ENCODE measurements at places on chromosomes 12 and 14. TPM values are rescaled to one million over a fixed set of nuclear protein-coding genes. Genes with fewer than 3 reads are reported as not detected.

DNA sequence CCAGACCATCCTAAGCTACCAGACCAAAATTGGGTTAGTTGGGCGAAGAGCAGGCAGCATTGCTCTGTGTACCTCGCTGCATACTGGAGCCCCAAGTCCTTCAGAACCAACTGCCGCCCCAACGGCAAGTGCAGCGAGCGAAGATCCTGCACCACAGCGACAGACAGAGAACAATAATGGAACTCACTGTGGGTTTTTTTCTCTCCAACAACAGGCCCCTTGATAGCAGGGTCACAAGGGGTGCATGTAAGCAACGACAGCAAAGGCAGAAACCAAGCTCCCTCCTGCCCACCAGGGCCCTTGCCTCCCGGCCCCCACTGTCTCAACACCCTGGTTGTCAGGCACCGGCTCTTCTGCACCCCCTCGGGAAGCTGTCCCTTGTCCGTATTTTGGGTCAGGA lies 39.0 kb downstream of the RNF34 start:
- no peak for DNase-seq

The CFAP73 gene
- total RNA-seq = not detected

- no peak for DNase-seq
Observed at GRCh38 chr12:66189889-66190288, 875 bp downstream of the IRAK3 start.

The ACIN1 gene
- total RNA-seq = 39.7 TPM

DNA sequence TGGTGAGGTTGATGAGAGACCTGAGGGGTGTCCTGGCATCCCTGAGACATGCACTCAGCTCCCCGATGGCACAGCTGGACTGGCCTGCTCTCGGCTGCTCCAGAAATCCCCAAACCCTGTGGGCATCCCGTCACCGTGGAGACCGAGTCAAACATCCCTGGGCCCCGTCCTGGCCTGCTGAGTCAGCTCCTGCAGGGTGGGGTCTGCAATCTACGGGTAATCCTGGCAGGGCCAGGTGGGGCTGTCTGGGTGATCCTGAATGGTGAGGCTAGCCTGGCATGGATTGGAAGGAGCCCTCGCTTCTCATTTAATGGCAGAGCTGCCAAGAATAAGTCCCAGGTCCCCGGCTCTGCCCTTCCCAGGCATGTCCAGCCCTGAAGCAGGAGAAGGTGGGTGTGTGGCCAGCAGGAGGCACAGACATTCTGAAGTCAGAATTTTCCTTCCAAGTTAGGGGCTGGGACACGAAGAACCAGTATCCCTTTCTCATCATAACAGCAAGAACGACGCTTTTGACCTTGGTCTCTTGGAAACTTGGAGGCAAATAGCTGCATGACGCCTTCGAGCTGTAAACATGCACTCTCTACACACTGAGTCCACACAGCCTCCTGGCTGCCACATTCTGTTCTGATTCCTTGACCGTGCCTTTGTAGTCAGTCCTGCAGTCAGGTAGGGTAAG lies 17.7 kb upstream of the SERPINA4 start:
- no peak for DNase-seq

DNA sequence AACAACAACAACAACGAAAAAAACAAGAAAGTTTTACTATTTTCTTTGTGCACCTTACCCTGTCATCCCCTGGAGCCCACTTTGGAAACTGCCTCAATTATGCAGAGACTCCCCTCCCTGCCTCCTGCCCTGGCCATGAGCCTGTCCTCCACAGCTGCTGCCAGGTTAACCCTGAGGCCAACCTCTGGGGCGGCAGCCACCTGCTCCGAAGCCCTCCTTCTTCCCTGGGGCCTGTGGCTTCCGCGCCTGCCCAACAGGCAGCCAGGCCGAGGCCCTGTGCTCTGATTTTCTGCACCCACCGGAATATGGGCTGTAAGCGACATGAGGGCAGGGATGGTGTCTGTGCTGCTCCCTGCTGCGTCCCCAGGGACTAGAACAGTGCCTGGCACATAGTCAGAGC lies 183.0 kb downstream of the CALM1 start:
- DNase-seq = no peak

- DNase-seq = peak; percentile 22
Observed at GRCh38 chr14:94707494-94707893, 62.4 kb downstream of the GSC start.

Data from MG63 (cell line).